Activated T-helper 2 cell treated with anti-CD3 and anti-CD28 coated beads, Interferon-gamma antibody, Interleukin-2, Interleukin-4, amounts not matched to agents 10 μg/mL and 5 μg/mL and 100 μg/mL, durations not matched to agents 14 hours and 24 hours and 36 hours (primary cell): ENCODE measurements at places on chromosomes 5 and 9. TPM values are rescaled to one million over a fixed set of nuclear protein-coding genes. Genes with fewer than 3 reads are reported as not detected.
A peak's percentile ranks its signal among the peaks of the same experiment; 100 is the strongest.

DNA sequence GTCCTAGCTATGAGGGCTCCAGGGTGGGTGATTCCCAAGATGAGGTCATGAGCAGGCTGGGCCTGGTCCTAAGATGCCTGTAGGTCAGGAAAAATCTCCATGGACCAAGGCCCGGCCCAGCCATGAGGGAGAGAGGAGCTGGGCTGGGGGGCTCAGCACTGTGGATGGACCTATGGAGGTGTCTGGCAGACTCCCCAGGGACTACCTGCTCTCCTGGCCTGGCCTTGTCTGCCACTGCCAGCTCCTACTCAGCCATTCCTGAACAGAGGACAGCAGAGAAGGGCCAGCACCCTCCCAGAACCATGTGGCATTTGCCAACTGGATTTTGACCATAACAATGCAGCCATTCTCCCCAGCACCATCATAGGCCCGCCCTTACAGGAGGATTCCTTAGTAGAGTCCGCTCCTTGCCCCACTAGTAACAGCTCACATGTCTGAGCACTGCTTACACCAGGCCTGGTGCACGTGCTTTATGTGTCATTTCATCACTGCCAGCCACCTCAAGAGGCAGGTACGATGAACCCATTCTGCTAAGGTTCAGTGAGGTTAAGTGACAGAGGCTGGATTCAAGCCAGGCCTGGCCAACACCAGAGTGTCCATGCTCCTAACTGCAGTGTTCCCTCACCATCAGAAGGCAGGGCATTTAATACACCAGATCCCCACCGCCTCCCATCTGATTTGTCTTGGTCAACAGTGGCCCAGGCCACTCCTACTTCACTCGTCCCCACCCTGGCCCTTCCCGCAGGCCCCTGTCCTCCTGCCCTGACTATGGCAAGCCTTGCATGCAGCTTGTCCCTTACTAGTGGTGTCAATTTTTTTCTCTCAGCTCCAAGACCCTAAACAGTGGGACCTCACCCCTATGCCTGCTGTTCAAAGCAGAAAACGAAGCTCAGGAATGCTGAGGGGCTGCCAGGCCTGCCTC is 669 bp downstream of the IL13 start:
- H3K4me3 ChIP-seq = peak overlapping the region; percentile 75
- H3K36me3 ChIP-seq = peaks cover 27% of the 10 kb centered on the region
- no peak for DNase-seq
- H3K4me1 ChIP-seq = peaks cover 70% of the 10 kb centered on the region

DNA sequence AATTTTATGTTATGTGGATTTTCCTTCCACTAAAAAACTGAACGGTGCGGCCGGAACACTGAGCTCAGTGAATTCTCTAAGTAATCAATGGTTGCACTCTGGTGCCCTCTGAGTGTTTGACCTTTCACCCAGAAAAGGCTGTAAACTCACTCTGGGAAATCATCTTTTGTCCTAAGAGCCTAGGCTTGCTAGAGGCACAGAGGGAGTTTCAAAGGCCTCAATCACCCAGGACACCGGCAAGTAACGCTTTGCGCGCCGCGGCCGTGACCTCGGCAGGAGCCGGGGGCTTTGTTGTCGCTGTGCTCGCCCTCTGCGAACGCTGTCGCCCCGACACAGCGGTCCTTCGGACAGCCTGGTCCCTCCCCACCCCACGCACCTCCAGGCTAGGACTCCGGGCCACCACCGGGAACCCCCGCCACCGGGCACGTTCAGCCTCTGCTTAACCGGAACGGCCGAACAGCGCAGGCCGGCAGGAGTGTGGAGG is 703 bp downstream of the ISCA1 start:
- peaks cover 32% of the 10 kb centered on the region for H3K36me3 ChIP-seq
- no peak for DNase-seq
- no peaks in the 10 kb centered on the region for H3K27me3 ChIP-seq
- peaks cover 40% of the 10 kb centered on the region for H3K4me1 ChIP-seq

DNA sequence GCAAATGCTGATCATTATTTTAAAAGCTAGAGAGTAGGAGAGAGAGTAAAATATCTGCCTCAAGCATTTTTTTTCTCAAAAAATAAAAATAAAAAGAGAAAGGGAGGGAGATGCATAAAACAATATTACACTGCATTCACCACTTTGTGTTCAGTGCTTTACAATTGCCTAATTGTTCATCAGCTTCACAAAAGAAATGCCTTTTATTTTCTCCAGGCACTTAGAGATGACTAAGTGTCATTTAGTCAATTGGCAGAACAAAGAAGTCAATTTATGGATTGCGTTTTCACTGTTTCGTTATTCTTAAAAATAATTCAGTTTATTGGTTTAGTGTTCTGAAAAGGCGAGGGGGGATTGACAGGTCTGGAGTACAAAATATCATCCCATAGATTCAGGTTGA is 232.5 kb upstream of the CCNH start:
- no peak for DNase-seq
- H3K4me1 ChIP-seq = no peaks in the 10 kb centered on the region

DNA sequence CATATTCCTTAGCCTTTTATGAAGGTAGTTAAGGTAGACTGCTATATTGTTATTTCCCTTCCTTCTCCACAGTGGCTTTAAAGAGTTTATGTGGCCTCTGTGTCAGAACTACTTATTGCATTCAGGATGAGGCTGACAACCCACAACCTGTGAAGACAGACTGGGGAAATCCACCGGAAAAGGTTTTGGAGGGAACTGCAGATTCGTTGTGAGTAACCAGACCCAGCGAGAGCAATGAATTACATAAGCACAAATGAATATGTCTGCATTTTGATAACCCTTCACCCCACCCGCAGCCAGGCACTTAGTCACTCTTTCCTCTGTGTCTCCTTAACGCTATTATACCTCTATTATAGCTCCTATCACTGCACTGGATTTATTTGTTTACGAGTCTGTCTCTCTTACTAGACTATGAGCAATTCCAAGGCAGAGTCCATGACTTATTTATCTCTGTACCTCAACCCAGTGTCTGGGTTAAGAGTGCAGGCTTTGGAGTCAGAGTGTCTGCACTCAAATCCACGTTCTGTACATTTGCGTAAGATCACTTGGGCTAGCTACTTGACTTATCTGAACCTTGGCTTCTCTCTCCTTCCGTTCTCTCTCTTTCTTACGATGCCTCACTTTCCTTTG is 19.2 kb downstream of the KCTD16 start:
- DNase-seq = peak; percentile 74
- H3K4me1 ChIP-seq = peaks cover 34% of the 10 kb centered on the region
- H3K27me3 ChIP-seq = peaks cover 2% of the 10 kb centered on the region

CTXN3 gene
- total RNA-seq = not detected in 2 replicates

GPR21 gene
- total RNA-seq = 0.59 and 1.0 TPM in 2 replicates

GRCh38 chr5:101103874-101104273 is 200.8 kb upstream of the ST8SIA4 start:
- no peak overlapping the region for H3K27ac ChIP-seq
- no peak for DNase-seq
- no peak overlapping the region for H3K4me3 ChIP-seq
- no peaks in the 10 kb centered on the region for H3K36me3 ChIP-seq
- H3K27me3 ChIP-seq = peaks cover 2% of the 10 kb centered on the region

DNA sequence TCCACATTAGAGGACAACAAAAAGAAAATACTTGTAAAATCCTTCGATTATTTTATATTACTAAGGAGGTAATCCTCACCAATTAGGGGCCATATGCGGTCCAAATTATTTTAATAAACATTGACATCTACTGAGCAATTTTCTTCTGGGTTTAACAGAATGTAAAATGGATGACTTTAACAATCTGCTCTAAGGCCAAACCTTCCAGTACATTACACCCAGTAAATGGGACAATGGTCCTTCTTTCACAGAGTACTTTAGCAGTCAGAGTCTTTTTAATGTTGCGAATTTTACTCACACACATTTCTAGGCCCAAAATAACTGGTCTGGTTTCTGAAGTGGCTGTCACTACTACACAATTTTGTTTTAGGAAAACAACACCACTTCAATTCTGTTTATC is 106.9 kb downstream of the TTC39B start:
- no peaks in the 10 kb centered on the region for H3K4me1 ChIP-seq
- DNase-seq = no peak
- H3K36me3 ChIP-seq = peaks cover 37% of the 10 kb centered on the region
- H3K4me3 ChIP-seq = no peak overlapping the region
- H3K27ac ChIP-seq = no peak overlapping the region

DNA sequence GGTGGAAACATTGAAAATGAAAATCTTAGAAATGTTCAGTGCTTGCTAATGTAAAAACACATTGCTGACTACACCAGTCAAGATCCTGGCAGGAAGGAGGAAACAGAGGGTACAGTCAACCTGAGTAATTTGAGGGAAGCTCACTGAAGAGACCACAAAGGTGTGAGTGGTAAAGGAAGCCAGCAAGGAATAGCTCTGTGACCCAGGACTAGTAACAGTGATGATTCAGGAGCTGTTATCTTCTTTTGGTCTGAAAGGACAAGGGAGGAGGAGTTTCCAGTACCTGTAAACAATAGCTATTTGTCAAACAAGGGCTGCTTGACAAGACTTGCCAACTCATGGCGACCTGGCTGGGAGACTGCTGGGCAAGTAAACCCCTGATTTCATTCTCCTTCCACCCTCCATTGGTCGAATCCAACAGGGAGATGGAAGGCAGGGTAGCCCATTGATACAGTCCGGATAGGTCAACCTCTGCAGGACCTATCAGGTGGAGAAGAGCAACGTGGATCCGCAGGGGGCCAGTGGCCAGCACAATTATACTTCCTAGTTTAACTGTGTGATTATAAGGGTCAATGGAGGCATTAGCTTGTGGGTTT is 68.1 kb downstream of the MAMDC2 start:
- no peak overlapping the region for H3K4me3 ChIP-seq
- H3K27ac ChIP-seq = no peak overlapping the region
- no peak for DNase-seq
- no peaks in the 10 kb centered on the region for H3K36me3 ChIP-seq

GRCh38 chr5:138974227-138975063 is 99.3 kb upstream of the LRRTM2 start:
- peaks cover 2% of the 10 kb centered on the region for H3K36me3 ChIP-seq
- H3K4me1 ChIP-seq = peaks cover 27% of the 10 kb centered on the region
- no peak for DNase-seq
- H3K27ac ChIP-seq = no peak overlapping the region

GRCh38 chr5:65102976-65103711 is 334.4 kb downstream of the CWC27 start:
- no peaks in the 10 kb centered on the region for H3K36me3 ChIP-seq
- peaks cover 35% of the 10 kb centered on the region for H3K4me1 ChIP-seq
- H3K4me3 ChIP-seq = peak overlapping the region; percentile 80
- DNase-seq = peak; percentile 21
- peak overlapping the region; percentile 51 for H3K27ac ChIP-seq

GRCh38 chr9:112502175-112502946 is 15.7 kb downstream of the KIAA1958 start:
- H3K4me3 ChIP-seq = no peak overlapping the region
- no peak for DNase-seq
- H3K27me3 ChIP-seq = no peaks in the 10 kb centered on the region
- no peak overlapping the region for H3K27ac ChIP-seq

- DNase-seq = peak; percentile 55
- H3K4me3 ChIP-seq = no peak overlapping the region
These were observed 47.0 kb downstream of the KCNV2 start for GRCh38 chr9:2764353-2764752.

DNA sequence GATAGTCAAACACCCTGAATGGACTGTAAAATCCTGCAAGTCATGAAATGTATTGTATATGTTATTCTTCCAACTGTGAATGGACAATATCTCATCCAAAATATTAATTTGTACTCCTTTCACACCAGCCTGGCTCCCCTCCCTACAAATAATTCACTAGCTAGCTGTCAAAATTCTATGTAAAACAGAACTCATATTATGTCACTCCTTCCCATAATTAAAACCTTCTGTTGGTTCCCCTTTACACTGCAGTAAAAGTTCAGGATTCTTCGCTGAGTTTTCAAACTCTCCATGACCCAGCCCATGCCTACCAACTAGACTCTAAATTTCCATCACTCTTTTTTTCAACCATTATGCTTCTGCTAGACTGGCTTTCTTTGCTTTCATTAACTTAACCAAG is 857.1 kb downstream of the TAF11L14 start:
- H3K4me3 ChIP-seq = no peak overlapping the region
- no peaks in the 10 kb centered on the region for H3K36me3 ChIP-seq
- no peak for DNase-seq
- no peaks in the 10 kb centered on the region for H3K4me1 ChIP-seq
- H3K27ac ChIP-seq = no peak overlapping the region

- no peak overlapping the region for H3K4me3 ChIP-seq
- DNase-seq = no peak
- peaks cover 16% of the 10 kb centered on the region for H3K4me1 ChIP-seq
- no peaks in the 10 kb centered on the region for H3K27me3 ChIP-seq
- peak overlapping the region; percentile 77 for H3K27ac ChIP-seq
These were observed 138.9 kb downstream of the RGS3 start for GRCh38 chr9:113602126-113603047.

GRCh38 chr5:14880688-14881087 is 9.1 kb upstream of the ANKH start:
- H3K36me3 ChIP-seq = no peaks in the 10 kb centered on the region
- no peak overlapping the region for H3K4me3 ChIP-seq
- no peak overlapping the region for H3K27ac ChIP-seq
- no peaks in the 10 kb centered on the region for H3K4me1 ChIP-seq

- no peaks in the 10 kb centered on the region for H3K4me1 ChIP-seq
- H3K27me3 ChIP-seq = peaks cover 9% of the 10 kb centered on the region
- H3K36me3 ChIP-seq = no peaks in the 10 kb centered on the region
- no peak overlapping the region for H3K27ac ChIP-seq
- no peak for DNase-seq
These were observed 9.9 kb downstream of the PLK2 start for GRCh38 chr5:58450018-58450417.

GABRA6 gene
- total RNA-seq = not detected in 2 replicates

TLX3 gene
- total RNA-seq = not detected in 2 replicates

DNA sequence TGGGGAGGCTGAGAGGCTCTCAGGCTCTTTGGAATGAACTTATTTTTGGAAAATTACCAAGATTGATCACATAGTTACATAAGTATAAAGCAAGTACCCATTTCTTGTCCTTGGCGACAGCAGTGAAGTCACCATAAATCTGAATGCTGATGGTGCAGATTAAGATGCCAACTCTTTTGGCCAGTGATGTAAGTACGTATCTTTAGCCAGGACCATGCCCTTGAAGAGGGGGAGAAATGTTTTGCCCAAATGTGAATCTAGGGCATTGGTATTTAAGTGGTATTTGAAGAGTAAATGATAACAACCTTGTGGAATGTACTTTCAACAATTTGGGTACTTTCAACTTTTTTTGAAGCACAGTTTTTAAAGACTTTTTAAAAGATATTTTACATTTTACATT is 68.2 kb upstream of the RAD23B start:
- H3K36me3 ChIP-seq = no peaks in the 10 kb centered on the region
- H3K4me3 ChIP-seq = no peak overlapping the region
- no peak overlapping the region for H3K27ac ChIP-seq
- peaks cover 20% of the 10 kb centered on the region for H3K4me1 ChIP-seq

HSD17B3 gene
- total RNA-seq = not detected in 2 replicates

CNTNAP3B gene
- total RNA-seq = not detected in 2 replicates

NUTM2G gene
- not detected in 2 replicates for total RNA-seq

FBP2 gene
- total RNA-seq = not detected in 2 replicates

BTNL9 gene
- total RNA-seq = 0.09 TPM in 1 of 2 replicates, not detected in the other

GRCh38 chr5:2466966-2467365 is 284.5 kb downstream of the IRX2 start:
- no peaks in the 10 kb centered on the region for H3K4me1 ChIP-seq
- DNase-seq = no peak
- H3K27ac ChIP-seq = no peak overlapping the region
- H3K4me3 ChIP-seq = no peak overlapping the region
